ENCODE measurements at places on chromosomes 13 and 19.

DNA sequence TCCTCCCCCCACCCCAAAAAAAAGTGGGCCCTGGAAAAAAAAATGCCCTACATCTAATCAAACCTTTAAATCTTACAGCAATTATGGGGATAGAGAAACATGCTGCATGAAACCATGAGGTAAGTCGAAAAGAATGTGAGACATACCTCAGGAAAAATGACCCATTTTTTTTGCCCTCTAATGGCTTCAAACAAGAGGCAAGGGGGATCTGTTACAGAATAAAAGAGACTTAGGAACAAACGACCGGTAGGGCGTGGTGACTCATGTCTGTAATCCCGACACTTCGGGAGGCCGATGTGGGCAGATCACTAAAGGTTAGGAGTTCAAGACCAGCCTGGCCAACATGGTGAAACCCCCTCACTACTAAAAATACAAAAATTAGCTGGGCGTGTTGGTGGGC is 8.4 kb downstream of the RGL3 start:
- no peak for DNase-seq

DNA sequence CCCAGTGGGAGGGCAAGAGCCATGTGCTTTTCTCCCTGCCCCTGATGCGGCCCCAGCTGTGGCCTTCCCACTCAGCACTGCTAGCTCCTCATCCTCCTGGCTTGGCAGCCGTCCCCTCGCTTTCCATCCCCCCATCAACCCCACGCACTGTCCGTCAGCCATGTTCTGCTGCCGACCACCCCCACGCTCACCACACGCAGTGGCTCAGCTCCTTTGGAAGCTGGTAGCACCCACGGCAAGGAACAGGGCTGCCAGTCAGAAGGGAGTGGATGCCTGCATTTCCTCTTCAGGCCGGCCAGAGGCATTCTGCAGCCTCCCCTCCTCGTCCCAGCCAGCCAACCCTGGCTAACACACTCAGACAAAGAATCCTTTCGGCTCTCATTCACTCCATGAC is 6.3 kb downstream of the CALM3 start:
- no peak for DNase-seq

DNA sequence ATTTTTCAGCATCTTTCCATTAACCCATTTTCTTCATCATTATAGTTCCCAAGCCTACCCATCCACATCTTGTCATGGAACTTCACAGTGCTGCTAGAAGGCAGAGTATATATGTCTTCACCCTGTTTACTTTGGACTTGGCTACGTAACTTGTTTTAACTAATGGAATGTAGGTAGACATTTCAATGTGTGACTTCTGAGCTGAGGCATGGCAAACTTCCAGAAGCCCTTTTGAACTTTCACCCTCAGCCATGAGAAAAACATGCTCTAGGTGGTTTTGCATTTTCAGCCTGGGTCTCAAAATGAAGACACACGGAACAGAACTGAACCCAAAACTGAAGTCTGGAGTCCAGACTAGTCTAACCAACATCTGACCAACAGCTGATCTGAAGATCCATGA is 3.2 kb downstream of the TEX30 start:
- no peak for DNase-seq

GRCh38 chr13:38419312-38419873 is 69.7 kb downstream of the UFM1 start:
- DNase-seq = no peak

GRCh38 chr13:75547917-75548316 is 1.7 kb upstream of the UCHL3 start:
- DNase-seq = no peak

DNA sequence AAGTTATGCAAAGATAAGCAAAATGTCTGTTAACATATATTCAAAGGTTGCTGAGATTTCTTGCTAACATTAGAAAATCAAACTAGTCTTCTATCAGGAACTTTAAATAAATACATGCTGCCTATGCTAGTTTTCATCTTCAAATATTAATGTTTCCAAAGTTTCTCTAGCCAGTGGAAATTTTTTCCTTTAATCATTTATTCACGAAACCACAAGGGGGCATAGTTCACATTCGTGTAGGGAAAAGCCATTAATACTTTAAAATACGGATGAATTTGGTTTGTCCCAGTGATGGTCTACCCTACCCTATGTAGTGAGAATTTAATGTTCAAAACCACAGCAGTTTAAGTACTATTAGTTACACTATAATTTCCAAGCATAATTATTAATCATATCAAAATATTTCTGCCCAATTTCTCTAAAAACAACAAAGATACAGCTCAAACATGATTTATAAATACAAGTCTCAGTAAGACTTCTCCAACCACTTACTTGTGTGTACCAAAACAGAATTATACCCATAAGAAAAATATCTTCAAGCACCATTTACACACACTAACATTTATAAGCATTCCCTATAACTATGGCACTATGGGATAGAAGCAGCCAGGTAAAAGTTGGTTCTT is 16.2 kb downstream of the NUFIP1 start:
- DNase-seq = no peak

GRCh38 chr13:111920932-111921705 is 145.8 kb upstream of the SOX1 start:
- DNase-seq = no peak

GRCh38 chr19:4327252-4327876 is 11.3 kb downstream of the STAP2 start:
- DNase-seq = no peak

DNA sequence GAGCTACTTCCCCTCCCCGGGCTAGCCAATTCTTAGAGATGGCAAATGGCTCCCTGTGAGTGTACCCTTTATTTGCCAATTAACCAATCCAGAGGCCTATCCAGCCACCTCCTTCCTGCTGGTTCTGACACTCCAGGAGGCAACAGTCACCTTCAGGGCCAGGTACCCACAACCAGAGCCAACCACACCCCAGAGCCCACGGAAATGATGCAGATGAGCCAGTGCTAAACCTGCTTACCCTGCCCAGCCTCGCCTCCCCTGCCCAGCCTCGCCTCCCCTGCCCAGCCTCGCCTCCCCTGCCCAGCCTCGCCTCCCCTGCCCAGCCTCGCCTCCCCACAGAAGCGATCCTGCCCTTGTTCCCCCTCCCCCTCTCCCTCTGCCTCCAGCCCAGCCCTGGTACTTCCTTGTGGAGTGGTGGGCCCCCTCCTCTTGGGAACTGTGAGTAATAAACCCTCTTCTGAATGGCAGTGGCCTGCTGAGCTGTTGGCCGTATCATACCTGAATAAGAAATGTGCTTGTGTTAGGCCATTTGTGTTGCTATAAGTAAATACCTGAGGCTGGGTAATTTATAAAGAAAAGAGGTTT is 173.8 kb upstream of the RNF113B start:
- DNase-seq = no peak

GRCh38 chr19:38663156-38663651 is 15.8 kb downstream of the ACTN4 start:
- no peak for DNase-seq

DNA sequence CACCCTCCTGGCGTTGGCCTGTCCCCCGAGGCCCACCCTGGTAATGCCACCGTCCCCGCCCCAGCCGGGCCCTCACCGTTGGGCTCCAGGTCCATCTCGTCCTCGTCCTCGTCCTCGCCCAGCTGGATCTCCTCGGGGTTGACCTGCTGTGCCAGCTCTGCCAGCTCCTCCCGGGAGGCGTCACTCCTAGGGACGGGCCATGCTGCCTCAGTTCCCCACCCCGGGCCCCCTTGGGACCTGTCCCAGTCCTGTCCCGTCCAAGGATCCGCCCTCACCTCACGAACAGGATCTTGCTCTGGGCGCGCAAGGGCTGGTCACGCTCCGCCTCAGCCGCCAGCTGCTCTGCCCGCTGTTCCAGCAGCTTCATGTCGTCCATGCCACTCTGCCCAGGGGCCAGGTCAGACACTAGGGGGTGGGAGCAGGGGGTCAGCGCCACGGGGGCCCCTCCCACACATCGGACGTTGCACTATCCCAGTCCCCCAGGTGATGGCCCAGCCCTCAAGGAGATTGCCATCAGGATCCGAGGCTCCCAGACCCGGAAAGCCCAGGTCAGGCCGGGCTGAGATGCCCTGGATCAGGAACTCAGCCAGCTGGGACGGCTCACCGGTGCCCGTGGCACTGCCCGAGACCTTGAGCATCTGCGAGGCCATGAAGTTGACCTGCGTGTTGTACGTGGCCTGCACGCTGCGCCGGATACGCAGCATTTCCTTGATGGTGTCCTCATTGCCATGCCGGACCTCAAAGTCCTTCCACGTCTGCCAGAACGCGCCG is 9.5 kb downstream of the XAB2 start:
- DNase-seq = no peak

DNA sequence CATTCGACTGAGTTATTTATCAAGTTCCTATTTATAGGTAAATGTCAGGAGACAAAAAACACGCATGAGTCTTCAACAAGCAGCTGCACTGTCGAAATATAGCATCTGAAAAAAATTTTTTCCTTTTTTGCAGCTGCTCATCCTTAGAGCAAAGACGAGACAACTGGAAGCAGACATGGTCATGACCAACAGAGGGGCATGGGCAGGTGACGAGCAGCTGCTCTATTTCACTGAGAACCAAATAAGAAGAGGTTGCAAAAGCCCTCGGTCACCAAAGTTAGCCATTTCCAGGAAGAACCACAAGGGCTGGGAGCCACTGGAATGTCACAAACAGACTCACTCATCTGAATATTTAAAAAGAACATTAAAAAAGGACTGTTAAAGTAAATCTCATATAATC is 22.2 kb downstream of the SOHLH2 start:
- DNase-seq = no peak

DNA sequence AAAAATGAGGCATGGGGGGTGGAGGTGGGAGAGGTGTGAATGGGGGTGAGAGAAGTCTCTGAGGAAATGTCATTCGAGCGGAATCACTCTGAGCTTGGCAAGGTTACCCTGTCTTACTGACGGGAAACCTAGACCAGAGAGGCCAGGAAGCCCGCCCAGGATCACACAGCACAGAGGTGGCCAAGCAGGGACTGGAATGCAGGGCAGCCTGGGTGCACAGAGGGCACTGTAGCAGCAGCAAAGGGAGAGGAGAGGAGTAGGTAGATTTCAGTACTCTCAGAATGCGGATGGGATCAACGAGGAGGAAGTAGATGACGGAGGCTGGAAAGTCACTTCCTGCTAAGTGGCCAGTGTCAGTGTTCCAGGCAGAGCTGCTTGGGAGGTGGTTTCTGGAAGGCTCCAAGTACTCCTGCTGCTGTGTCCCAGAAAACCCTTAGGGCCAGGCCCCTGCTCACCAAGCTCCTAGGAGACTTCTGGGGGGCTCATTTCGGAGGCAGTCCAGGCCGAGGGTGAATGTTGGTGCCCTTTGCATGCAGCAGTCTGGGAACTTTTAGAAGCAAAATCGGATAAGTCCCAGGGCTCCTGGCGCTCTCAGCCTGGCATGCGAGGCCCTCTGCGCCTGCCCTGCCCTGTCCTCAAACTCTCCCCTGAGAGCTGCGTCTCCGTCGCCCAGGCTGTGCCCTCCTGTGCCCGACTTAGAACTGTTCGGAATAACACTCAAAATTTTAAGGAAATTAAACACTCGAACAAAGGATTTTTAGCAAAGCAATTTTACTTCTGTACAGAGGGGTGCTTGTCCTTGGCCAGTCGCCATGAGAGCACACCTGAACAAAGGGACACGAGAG is 33.5 kb downstream of the DNM2 start:
- DNase-seq = no peak

DNA sequence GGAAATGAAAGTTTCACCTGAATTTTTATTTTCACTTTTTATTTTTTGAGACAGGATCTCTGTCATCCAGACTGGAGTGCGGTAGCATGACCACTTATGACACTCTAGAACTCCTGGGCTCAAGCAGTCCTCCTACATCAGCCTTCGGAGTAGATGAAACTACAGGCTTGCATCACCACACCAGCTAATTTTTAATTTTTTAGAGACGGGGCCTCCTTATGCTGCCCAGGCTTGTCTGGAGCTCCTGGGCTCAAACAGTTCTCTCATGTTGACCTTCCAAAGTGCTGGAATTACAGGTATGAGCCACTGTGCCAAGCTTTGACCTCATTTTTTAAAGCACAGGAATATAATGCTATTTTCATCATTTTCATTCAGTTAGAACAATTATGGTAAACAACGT is 297.0 kb upstream of the KLHL1 start:
- no peak for DNase-seq

GRCh38 chr19:17778968-17779929 is 15.7 kb upstream of the B3GNT3 start:
- no peak for DNase-seq

GRCh38 chr19:41646589-41647204 is 19.8 kb upstream of the CEACAM4 start:
- no peak for DNase-seq

DNA sequence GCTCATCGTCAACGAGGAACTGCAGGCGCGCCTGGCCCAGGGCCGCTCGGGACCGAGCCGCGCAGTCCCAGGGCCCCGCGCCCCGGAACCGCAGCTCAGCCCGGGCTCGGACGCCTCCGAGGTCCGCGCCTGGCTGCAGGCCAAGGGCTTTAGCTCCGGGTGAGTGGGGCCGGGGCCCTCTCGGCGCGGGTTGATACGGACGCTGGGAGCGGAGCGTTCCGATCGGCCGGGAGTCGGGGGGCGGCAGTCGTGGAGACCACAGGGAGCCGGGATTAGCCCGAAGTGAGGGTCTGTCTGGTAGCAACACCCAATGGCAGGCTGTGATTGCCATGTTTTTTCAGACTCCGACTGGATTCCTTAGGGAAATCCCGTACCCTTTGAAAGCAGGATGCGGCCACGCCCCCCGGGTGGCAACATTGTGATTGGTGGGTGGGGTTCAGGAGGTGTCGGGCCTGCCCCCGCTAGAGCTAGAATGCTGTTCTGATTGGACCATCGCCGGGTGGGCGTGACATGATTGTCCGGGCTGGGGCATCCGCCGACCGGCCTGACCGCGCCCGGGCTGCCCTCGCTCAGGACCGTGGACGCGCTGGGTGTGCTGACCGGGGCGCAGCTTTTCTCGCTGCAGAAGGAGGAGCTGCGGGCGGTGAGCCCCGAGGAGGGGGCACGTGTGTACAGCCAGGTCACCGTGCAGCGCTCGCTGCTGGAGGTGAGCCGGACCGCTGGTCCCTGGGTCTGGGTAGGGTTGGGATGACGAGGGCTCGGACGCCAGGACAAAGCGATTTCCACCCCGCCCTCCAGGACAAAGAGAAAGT is 11.3 kb downstream of the EPS8L1 start:
- DNase-seq = no peak

DNA sequence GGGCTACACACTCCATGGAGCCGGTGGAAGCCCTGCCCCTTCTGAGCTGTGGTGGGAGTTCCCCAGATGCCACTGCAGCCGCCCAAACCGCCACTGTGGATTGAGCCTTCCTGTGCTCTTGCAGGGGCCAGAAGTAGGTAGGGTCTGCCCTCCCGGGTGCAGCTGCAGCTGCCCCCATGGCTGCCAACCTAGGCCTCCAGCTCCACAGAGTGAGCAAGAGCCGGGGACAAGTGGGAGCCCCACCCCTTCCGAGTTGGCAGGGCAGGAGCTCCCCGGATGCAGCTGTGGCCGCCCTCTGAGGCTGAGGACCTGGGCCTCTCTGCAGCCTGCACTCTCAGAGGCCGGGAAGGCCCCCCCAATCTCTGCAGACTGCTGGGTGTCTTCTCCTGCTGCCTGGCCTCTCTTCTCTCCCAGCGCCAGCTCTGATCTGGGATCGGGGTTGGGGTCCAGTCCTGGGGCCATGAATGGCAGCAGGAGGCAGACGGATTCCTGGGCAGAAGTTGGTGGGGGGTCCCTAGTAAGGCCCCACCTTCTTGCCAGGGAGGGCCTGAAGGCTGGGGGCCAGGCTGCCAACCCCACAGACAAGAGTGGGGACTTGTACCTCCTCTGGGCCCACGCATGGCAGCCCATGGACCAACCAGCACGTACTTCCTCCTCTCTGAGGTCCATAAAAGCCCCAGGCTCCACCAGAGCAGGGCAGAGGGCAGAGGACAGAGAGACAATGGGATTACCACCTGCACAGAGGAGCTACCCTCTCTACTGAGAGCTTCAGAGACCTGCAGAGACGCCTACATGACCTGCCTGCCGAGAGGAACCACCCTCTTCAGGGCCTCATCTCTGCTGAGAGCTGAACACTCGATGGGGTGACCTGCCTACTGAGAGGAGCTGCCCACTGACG is 28.9 kb downstream of the AP2S1 start:
- no peak for DNase-seq
